Glomerular endothelial cell (primary cell): ENCODE measurements at places on chromosomes 3 and 15. TPM values are rescaled to one million over a fixed set of nuclear protein-coding genes. Genes with fewer than 3 reads are reported as not detected.

P2RY12 gene
- total RNA-seq, result not detected in 2 replicates

RAD54L2 gene
- 12.5 and 28.0 TPM in 2 replicates for total RNA-seq

- DNase-seq, result no peak
These were observed 104.8 kb downstream of the TGFBR2 start for GRCh38 chr3:30711151-30711550.

- no peak for DNase-seq
These were observed 3.3 kb upstream of the VILL start for GRCh38 chr3:37987315-37987697.

- DNase-seq, result peak; percentile 31
These were observed 135.4 kb upstream of the CBLB start for GRCh38 chr3:106004137-106004681.

DNA sequence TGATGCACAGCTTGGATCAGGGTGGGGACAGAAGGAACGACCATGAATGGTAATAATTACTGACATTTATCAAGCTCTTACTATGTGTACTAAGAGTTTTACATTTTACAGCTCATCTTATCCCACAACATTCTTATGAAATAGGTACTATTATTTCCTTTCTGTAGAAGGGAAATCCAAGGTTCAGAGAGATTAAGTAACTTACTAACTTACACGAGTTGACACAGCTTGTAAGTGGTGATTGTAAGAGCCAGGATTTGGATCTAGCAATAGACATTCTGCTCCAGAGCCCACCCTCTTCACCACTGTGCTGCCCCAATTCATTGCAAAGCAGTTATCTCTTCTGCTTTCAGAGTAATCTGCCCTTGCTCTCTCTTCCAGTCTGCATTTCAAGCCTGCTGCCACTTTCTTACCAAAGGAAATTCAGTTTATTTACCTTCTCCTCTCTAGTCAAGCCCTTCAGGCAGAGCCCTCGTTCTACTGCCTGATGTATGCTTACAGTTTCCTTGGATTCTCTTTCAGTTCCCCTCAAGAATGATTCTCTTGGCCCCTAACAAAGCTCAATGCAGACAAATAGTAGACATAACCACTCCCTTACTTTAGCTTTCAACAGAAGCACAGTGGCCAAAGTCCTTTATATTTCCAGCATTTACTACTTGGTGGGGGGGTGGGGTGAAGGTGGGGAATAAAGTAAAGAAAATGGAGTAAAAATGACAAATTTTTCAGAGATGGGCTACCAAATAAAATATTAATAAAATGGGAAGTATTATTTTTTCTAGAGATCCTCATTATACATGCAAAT lies 65.8 kb downstream of the ATP8B4 start:
- no peak for DNase-seq

DNA sequence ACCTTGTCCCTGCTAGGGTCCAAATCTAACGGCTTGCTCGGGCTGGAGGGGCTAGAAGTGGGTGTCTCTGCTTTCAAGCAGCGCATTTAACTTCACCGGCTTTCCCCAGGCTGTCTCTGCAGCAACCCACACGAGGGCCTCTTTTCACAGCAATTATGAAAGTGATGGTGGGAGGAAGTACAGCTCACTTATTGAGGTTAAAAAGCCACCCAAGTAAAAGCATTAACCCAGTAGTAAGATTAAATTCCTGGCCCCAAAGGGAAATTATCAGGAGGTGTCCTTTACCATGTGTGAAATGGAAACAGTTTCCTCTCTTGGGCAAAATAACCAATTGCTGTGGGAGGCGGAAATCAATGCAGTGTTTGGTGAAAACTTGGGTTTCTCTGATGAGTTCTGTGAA lies 41.1 kb downstream of the NGRN start:
- no peak for DNase-seq

GRCh38 chr3:120013481-120013880 lies 80.8 kb downstream of the GSK3B start:
- DNase-seq, result no peak

DNA sequence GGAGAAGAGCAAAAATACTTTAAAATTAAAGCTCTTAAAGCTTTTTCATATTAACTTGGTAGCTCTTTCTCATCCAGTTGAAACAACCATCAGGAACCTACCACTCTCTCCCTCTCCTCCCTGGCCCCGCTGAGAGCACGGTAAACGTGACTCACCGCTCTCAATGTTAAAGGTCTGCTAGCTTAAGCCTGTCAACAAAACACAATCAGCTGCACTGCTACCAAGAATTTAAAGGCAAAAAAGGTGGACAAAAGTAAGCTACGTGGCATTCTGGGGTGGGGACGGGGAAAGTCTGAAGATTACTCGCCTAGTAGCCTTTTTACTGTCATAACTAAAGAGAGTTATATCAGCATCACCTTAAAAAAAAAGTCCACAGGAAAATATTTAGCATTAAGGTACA lies 8.4 kb upstream of the GP5 start:
- DNase-seq, result no peak

GRCh38 chr3:17412950-17413530 lies 329.4 kb downstream of the TBC1D5 start:
- DNase-seq, result peak; percentile 63
